Heart left ventricle (tissue), 16 donors: ENCODE measurements at places on chromosomes 13 and 19. TPM values are rescaled to one million over a fixed set of nuclear protein-coding genes. Genes with fewer than 3 reads are reported as not detected.

Gene ZBTB45
- 10.6 TPM for total RNA-seq

Gene SLC25A41
- total RNA-seq, result 0.56 TPM

Gene DACT3
- total RNA-seq, result 9.0 TPM

Gene GSX1
- total RNA-seq, result not detected

Gene ARHGAP33
- 6.7 TPM for total RNA-seq

GRCh38 chr19:34316741-34317301 is 48.2 kb upstream of the GPI start:
- no peaks in the 10 kb centered on the region for H3K36me3 ChIP-seq
- H3K27ac ChIP-seq, result peak overlapping the region; percentile 78
- peaks cover 26% of the 10 kb centered on the region for H3K4me1 ChIP-seq
- H3K4me3 ChIP-seq, result no peak overlapping the region
- H3K27me3 ChIP-seq, result no peaks in the 10 kb centered on the region
- no peak for DNase-seq

- no peaks in the 10 kb centered on the region for H3K27me3 ChIP-seq
- H3K4me1 ChIP-seq, result peaks cover 23% of the 10 kb centered on the region
- no peak for DNase-seq
- H3K4me3 ChIP-seq, result no peak overlapping the region
- H3K36me3 ChIP-seq, result no peaks in the 10 kb centered on the region
- no peak overlapping the region for H3K27ac ChIP-seq
These were observed 37.3 kb downstream of the KL start for GRCh38 chr13:33053397-33054066.

DNA sequence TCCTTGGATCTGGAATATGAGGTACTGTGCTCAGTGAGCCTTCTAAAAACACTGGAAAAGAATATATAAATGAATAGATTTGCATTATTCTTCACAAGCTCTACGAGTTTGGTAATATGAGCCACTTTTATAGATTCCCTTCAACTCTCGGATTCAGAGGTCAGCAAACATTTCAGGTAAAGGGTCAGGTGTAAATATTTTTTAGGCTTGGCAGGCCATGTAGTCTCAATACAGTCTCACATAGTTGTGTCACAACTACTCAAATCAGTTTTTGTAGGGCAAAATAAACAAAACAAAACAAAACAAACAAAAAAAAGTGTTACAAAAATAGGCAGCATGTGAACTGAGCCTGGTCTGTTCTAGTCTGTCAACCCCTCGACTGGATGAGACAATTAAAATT is 57.4 kb downstream of the PSPC1 start:
- H3K36me3 ChIP-seq, result peaks cover 64% of the 10 kb centered on the region
- no peak overlapping the region for H3K4me3 ChIP-seq
- H3K27me3 ChIP-seq, result no peaks in the 10 kb centered on the region
- DNase-seq, result no peak
- no peak overlapping the region for H3K27ac ChIP-seq
- peaks cover 5% of the 10 kb centered on the region for H3K4me1 ChIP-seq

GRCh38 chr13:107379407-107380155 is 811.6 kb upstream of the ARGLU1 start:
- no peaks in the 10 kb centered on the region for H3K27me3 ChIP-seq
- H3K4me1 ChIP-seq, result no peaks in the 10 kb centered on the region
- H3K36me3 ChIP-seq, result no peaks in the 10 kb centered on the region

DNA sequence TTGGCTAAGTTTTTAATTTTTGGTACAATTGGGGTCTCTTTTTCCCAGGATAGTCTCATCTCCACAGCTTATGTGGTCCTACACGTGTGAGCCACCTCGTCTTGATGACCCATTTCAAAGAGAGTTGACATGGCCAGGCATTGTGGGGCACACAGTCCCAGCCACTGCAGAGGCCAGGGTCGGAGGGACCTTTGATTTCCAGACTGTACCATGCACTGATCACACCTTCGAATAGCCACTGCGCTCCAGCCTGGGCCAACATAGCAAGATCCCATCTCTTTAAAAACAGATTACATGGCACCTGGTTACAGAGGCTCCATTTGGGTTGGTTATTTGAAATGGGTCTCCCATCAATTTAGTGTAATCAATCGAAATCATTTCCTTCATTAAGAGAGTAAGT is 71.6 kb downstream of the DPRX start:
- no peaks in the 10 kb centered on the region for H3K27me3 ChIP-seq
- H3K4me3 ChIP-seq, result no peak overlapping the region
- H3K27ac ChIP-seq, result no peak overlapping the region
- DNase-seq, result no peak
- no peaks in the 10 kb centered on the region for H3K4me1 ChIP-seq

- no peak overlapping the region for H3K4me3 ChIP-seq
- H3K4me1 ChIP-seq, result no peaks in the 10 kb centered on the region
- H3K36me3 ChIP-seq, result no peaks in the 10 kb centered on the region
- no peak overlapping the region for H3K27ac ChIP-seq
- no peak for DNase-seq
- peaks cover 96% of the 10 kb centered on the region for H3K27me3 ChIP-seq
These were observed 1.3 kb downstream of the SOX21 start for GRCh38 chr13:94710881-94711560.

GRCh38 chr19:11125994-11126685 is 29.4 kb downstream of the SPC24 start:
- DNase-seq, result peak; percentile 78
- no peaks in the 10 kb centered on the region for H3K27me3 ChIP-seq
- peaks cover 15% of the 10 kb centered on the region for H3K4me1 ChIP-seq
- peaks cover 68% of the 10 kb centered on the region for H3K36me3 ChIP-seq

DNA sequence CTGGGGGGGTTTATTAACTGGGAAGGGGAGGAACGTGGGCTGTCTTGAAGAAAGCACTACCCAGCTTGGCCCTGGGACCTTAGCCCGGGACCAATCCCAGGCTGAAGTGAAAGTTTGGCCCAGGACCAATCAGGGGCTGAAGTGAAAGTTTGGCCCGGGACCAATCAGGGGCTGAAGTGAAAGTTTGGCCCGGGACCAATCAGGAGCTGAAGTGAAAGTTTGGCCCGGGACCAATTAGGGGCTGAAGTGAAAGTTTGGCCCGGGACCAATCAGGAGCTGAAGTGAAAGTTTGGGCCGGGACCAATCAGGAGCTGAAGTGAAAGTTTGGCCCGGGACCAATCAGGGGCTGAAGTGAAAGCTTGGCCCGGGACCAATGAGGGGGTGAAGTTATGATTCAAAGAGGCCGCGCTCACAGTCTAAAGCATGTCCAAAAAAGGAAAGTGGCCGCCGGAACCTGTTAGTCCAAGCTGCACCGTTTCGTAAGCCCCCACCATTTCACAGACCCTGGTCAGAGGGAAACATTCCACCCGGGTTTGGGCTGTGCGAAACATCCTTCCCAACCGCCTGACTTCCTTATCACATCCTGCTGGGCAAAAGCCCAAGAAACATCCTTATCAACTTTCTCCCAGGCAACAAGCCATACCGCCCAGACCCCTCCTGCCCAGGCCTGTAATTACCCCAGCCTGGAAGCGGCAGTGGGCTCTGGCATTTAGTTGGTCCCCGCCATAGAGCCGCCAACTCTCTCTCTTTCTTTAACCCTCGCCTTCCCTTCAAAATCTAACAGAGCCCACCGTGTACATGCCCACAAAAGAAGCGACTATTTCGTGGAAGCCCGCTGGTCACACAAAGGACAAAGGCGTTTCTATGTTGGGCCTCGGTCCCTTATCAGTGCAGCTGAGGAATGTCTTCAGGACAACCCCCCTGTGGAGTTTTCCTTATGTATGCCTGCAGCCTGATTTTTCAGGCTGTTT is 1.1 kb downstream of the ZNF850 start:
- no peaks in the 10 kb centered on the region for H3K4me1 ChIP-seq
- no peaks in the 10 kb centered on the region for H3K27me3 ChIP-seq
- no peaks in the 10 kb centered on the region for H3K36me3 ChIP-seq

- peaks cover 71% of the 10 kb centered on the region for H3K36me3 ChIP-seq
- H3K27ac ChIP-seq, result peak overlapping the region; percentile 0
- peak; percentile 53 for DNase-seq
- no peak overlapping the region for H3K4me3 ChIP-seq
These were observed 4.7 kb downstream of the DCAF15 start for GRCh38 chr19:13957051-13957450.

GRCh38 chr19:19775891-19776205 is 42.9 kb upstream of the ZNF14 start:
- H3K4me1 ChIP-seq, result peaks cover 30% of the 10 kb centered on the region
- H3K36me3 ChIP-seq, result no peaks in the 10 kb centered on the region
- no peaks in the 10 kb centered on the region for H3K27me3 ChIP-seq
- DNase-seq, result no peak

DNA sequence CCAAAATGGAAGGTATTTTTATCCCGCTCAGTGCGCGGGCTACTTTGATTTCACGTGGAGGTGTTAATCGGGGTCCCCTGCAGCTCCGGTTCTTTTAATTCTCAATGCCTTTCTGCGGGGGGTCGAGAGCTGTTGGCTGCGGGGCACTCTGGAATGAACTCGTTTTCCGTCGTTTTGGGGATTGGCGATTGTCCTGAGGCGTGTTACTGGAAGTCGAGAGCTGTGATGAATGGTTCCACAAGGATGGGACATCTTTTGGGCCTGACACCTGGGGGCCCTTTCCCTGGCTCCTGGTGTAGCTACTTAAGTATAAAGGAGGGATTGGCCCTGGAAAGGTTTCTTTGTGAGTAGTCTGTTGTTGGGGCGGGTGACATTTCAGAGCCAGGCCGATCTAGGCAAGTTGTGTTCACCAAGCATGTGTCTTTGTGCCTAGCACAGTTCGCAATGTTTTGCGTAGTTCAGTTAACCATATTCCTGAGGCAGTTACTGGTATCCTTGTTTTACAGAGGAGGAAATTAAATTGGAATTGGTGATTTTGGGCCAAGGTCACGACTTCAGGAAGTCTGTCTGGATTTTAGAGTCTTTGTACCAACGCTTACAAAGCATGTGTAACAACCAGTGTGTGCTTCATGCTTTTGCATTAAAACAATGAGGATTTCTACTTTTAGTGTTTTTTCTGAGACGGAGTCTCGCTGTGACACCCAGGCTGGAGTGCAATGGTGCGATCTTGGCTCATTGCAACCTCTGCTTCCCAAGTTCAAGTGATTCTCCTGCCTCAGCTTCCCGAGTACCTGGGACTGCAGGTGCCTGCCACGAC is 846 bp downstream of the RPL13A start:
- H3K4me3 ChIP-seq, result peak overlapping the region; percentile 97
- H3K36me3 ChIP-seq, result peaks cover 50% of the 10 kb centered on the region
- H3K4me1 ChIP-seq, result peaks cover 29% of the 10 kb centered on the region
- peak overlapping the region; percentile 82 for H3K27ac ChIP-seq

DNA sequence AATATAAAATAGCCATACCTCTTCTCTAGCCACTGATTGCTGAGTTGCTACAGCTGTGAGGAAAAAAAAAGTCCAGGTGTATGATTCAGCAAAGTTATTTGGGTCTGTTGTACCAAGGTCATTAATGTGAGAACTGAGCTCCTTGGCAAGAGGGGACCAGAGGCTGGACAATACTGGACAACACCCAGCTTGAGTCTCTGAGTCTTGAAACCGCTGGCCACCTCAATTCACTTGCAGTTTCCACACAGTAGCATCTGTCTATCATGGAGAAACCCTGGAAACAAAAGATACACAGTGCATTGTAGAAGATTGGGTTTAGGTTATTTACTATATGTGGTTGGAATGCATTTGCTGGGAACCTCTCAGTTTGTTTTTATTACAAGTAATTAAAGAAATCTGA is 60.4 kb downstream of the WDFY2 start:
- H3K4me3 ChIP-seq, result no peak overlapping the region
- DNase-seq, result no peak
- no peak overlapping the region for H3K27ac ChIP-seq

DNA sequence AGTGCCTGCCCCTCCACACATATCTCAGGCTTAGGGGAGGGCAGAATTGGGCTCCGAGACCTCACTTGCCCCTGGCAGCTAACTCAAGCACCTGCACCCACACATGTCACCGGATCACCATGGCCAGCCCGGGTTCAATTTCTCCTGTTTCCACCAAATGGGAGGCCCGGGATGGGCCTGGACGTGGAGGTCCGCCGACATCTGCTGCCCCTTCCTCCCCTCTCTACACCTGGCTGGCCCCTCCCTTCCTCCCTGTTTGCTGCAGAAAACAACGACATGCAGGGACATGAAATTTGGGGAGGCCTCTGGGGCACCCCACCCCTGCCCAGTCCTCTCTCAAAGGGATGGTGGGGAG is 1.3 kb downstream of the PRKD2 start:
- no peak overlapping the region for H3K27ac ChIP-seq
- no peak for DNase-seq
- peak overlapping the region; percentile 76 for H3K4me3 ChIP-seq
- H3K27me3 ChIP-seq, result no peaks in the 10 kb centered on the region
- peaks cover 36% of the 10 kb centered on the region for H3K4me1 ChIP-seq
- H3K36me3 ChIP-seq, result no peaks in the 10 kb centered on the region

DNA sequence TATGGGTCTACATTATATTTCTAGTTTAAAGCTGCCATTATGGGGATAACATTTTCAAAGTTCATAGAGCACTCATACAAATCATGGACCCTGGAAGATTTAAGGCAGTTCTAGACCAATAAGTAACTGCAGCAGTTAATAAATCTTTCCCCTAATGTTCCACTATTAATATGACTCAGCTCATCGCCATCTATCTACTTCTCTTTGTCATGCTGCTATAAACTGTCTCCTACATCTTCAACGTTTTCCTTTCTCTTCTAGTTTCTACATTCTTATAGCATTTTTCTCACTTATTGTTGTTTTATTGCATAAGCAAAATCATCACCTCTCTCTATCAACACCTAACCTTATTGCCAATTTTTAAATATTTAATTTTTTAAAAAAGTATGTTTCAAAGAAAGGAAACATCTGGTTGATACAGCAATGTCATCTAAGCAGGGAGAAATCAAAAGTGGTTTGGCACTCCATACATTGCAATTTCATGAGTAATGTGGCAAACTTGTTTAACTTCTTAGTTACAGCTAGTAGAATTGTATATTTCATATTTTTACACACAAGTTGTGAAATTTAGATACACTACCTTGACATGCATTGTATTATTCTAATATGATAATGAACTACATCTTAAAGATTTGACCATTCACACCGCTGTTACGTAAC is 1500.4 kb upstream of the MIR17HG start:
- DNase-seq, result no peak
- no peaks in the 10 kb centered on the region for H3K36me3 ChIP-seq

DNA sequence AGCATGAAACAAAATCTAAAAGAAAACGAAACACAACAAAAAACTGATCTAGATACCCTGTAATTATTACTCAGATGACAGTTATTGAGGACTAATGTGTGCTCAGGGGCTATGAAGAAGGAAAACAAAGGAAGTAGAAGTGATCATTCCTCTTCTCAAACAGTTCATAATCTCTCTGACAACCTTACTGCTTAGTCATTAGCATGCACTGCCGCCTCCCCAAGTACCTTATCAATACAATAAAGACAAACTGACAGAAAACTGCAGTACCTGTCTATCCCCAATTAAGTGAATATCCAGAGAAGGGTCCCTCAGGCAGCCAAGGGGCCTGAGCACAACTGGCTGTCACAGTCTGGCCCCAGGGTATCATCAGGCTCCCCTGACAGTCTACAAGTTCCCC is 22.0 kb upstream of the POU4F1 start:
- H3K4me1 ChIP-seq, result no peaks in the 10 kb centered on the region
- H3K27ac ChIP-seq, result no peak overlapping the region
- no peaks in the 10 kb centered on the region for H3K27me3 ChIP-seq

GRCh38 chr19:29664753-29665214 is 477 bp upstream of the PLEKHF1 start:
- H3K36me3 ChIP-seq, result no peaks in the 10 kb centered on the region
- DNase-seq, result no peak
- no peaks in the 10 kb centered on the region for H3K27me3 ChIP-seq
- H3K4me1 ChIP-seq, result peaks cover 64% of the 10 kb centered on the region
